ENCODE measurements at places on chromosomes 5 and 9.
A peak's percentile ranks its signal among the peaks of the same experiment; 100 is the strongest.

DNA sequence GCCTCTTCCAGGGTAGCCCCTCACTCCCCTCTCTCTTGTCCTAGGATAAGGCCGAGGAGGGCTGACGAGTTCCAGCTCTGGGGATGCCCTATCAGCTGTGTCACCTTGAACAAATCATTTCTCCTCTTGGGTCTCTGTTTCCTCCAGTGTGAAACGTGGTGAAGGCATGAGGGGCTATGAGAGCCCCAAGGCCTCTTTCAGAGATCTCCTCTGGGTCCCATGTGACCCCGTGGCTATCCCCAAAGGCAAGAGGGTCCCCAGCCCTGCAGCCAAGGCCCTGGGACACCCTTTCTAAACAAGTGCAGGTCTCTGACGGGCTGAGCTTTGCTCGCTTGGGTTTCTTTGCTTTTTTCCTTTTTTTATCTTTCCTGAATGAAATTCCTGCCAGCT lies 25.5 kb upstream of the SPTLC1 start:
- peak; percentile 14 for DNase-seq

DNA sequence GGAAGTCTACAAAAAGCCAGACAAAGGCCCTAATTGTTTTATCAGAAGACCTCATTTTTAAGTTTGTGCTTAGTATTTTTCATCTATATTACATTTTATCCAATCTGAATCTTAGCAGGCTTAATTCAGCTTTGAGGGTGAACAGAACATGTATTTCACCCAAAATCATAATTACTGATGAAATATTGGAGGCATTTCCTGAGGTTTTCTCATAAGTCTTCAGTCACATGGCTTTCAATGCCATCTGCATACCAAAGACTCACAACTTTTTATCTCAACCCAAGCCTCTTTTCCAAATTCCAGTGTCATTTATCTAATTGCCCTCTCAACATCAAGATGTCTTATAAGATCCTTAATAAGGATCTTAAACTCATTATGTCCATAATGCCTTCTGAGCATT lies 150.8 kb downstream of the TTC39B start:
- DNase-seq = no peak

DNA sequence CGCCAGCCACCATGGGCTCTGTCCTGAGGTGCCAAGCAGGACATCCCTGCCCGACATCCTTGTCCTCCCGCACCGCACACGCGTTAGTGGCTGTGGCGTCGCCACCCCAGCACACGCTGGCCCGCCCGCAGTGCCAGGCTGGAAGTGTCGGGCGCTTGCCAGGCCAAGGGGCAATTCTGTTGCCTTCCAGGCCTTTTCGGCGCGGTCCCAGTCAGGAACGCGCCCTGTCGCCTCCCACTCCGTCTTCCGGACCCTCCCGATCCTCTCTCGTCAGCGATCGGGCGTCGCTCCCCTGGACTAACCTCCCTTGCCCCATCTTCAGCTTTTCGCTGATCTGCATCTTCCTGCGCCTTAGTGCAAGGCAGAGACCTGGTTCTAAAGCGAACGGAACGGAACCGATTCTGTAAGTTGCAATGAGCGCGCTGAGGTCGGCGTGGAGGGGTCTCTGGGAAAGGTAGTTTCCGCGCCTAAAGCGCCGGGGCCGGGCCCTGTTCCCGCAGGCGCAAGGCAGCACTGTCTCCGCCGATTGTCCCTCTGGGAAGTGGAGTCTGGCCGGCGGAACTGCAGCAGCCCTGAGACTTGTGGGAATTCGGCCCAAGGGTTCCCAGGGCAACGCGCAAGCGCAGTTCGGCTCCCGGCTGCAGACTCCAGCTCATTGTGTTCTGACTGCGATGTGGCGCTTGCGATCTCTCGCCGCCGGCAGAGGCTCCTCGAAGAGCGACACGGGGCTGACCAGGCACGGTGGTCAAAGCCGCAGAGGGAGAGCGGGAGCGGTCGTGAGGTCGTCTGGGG lies at the start of gene ZNF454:
Gene ZNF454, plus strand, starts transcription at position 630 of the 792 bp plus-strand sequence. CDS start 1,594 bp downstream, outside the sequence.
- peak; percentile 94 for DNase-seq

GRCh38 chr5:67644221-67644920 lies 447.8 kb upstream of the CD180 start:
- DNase-seq = no peak

- DNase-seq = peak; percentile 91
These were observed 222.1 kb downstream of the TARS1 start for GRCh38 chr5:33662722-33663427.

DNA sequence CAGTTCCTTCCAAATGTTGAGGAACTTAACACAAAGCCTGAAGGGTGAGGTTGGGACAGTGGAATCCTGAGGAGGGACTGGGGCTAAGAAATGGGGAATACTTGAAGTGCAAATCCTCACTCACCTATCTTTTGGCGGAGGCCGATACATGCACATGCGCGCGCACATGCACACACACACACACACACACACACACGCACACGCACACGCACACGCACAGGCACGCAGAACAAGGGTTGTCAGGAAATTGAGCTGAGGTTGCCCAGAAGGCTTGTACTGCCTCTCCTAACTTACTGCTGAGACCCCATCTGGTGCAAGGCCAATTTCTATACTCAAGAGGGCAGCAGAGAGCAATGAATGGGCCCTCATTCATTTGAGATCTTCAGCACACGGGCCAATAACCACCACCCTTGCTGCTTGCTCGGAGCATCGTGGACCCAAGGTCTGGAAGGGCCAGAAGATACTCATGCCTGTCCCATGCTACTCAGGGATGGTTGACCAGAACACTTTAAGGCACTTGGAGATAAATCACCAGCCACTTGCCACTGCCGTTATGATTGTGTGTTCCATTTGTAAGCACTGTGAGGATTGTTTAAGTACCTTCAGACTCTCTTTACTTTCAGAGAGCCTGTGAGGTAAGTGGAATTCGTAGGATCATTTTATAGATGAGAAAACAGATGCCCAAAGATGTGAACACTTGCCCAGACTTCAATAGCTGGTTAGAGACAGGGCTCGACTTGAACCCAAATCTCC lies 21.5 kb downstream of the BTF3 start:
- peak; percentile 85 for DNase-seq

- peak; percentile 77 for DNase-seq
These were observed 68.8 kb downstream of the TLR4 start for GRCh38 chr9:117772960-117773359.

All from GM23248 (cell line).